Esophagus muscularis mucosa (tissue), 4 donors: ENCODE measurements at places on chromosomes 1 and 21. TPM values are rescaled to one million over a fixed set of nuclear protein-coding genes. Genes with fewer than 3 reads are reported as not detected.

Gene YBEY
- total RNA-seq, result 8.1 TPM

Gene RYR2
- 47.3 TPM for total RNA-seq

Gene FBXO2
- total RNA-seq, result 3.1 TPM

Gene KDF1
- total RNA-seq, result not detected

Gene TAL1
- 4.8 TPM for total RNA-seq

Gene GPX7
- total RNA-seq, result 9.3 TPM

Gene KCNA2
- total RNA-seq, result 4.3 TPM

Gene KIAA0040
- 42.5 TPM for total RNA-seq

Gene GPR3
- 0.13 TPM for total RNA-seq

GRCh38 chr1:231866392-231867331 is 240.1 kb downstream of the DISC1 start:
- H3K4me1 ChIP-seq, result peaks cover 27% of the 10 kb centered on the region
- no peak overlapping the region for H3K4me3 ChIP-seq
- no peak overlapping the region for H3K27ac ChIP-seq
- no peak for DNase-seq

DNA sequence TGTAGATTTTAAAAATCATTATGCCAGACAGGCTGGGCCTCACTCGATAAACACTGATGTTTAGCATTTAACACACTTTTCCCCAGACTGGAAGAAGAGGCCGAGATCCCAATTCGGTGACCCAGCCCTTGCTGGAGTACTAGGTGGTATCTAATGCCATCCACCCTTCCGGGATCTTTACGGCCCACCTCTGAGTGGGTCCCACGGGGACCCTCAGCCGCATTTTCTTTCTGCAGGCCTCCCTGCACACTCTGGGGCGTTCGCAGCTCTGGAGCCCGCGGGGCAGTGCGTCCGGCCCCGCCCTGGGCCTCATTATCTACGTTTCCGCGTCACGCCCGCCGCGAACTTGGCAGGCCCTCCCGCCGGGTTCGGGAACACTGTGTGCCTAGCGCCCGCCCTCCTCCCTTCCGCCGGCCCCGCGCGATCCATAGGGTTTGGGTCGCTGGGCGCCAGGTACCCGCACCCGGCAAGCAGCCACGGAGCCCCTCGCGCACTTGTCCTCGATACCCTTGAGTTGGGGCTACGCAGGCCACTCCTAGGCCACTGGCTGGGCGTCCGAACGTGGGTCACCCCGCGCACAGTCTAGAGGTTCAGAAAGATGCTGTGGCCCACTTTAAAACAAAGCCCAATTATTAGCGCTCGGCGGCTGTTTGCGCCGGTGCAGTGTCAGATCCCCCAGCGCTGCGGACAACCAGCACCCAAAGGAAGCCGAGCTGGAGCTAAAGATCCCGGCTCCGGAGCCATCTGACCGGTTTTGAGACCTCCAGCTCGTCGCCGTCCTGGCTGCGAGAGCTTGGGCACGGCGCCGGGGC is 950 bp upstream of the EVA1C start:
- peaks cover 56% of the 10 kb centered on the region for H3K4me1 ChIP-seq
- peak overlapping the region; percentile 98 for H3K27ac ChIP-seq
- H3K4me3 ChIP-seq, result peak overlapping the region; percentile 77
- H3K36me3 ChIP-seq, result no peaks in the 10 kb centered on the region
- no peaks in the 10 kb centered on the region for H3K27me3 ChIP-seq
- DNase-seq, result peak; percentile 96

GRCh38 chr1:243293941-243294722 is 38.3 kb downstream of the SDCCAG8 start:
- H3K36me3 ChIP-seq, result peaks cover 54% of the 10 kb centered on the region
- no peaks in the 10 kb centered on the region for H3K4me1 ChIP-seq
- no peak for DNase-seq
- no peak overlapping the region for H3K27ac ChIP-seq
- no peak overlapping the region for H3K4me3 ChIP-seq

- no peak for DNase-seq
- no peak overlapping the region for H3K4me3 ChIP-seq
- H3K36me3 ChIP-seq, result no peaks in the 10 kb centered on the region
- H3K27ac ChIP-seq, result no peak overlapping the region
- no peaks in the 10 kb centered on the region for H3K27me3 ChIP-seq
Measured at GRCh38 chr1:110309767-110310166, 29.4 kb upstream of the RBM15 start.

GRCh38 chr1:179745743-179746142 is 2.7 kb downstream of the FAM163A start:
- peaks cover 23% of the 10 kb centered on the region for H3K4me1 ChIP-seq
- no peak overlapping the region for H3K27ac ChIP-seq

DNA sequence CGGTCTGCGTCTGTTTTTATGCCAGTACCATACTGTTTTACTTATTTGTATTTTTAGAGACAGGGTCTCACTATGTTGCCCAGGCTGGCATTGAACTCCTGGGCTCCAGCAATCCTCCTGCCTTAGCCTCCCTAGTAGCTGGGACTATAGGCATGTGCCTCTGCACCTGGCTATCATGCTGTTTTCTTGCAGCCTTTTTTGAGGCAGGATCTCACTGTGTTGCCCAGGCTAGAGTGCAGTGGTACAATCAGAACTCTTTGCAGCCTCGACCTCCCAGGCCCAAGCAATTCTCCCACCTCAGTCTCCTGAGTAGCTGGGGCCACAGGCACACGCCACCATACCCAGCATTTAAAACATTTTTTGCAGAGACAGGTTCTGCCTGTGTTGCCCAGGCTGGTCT is 5.3 kb upstream of the LRRC39 start:
- DNase-seq, result no peak
- H3K4me3 ChIP-seq, result no peak overlapping the region
- no peaks in the 10 kb centered on the region for H3K27me3 ChIP-seq
- no peaks in the 10 kb centered on the region for H3K4me1 ChIP-seq
- H3K27ac ChIP-seq, result no peak overlapping the region

DNA sequence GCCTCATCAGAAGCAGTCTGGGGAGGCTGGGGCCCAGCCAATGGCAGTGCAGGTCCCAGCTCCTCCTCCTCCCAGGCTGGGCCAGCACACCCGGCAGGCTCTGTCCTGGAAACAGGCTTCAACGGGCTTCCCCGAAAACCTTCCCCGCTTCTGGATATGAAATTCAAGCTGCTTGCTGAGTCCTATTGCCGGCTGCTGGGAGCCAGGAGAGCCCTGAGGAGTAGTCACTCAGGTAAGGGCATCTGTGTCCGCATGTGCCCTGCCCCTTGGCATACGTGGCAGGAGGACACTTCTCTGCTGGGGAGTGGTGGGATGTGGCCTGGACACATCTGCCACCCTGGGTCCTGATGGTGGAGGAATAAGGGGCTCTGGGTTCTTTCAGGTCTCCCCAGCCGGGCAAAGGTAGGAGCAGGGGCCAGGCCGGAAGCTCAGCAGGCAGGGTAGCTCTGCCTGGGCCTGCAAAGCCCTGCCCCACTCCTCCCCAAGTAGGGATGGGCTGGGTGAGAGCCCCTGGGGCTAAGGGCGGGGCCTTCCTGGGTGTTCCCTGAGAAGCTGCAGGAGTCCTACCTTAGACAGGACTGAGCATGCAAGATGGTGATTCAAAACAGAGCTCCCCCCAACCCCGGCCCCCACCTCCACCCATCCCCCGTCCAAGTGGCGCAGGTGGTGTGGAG is at the start of gene GJB5:
TSS of gene GJB5 (plus strand) at position 84 of the 674 bp plus-strand sequence. CDS start 2,284 bp downstream, outside the sequence.
- no peaks in the 10 kb centered on the region for H3K4me1 ChIP-seq
- no peaks in the 10 kb centered on the region for H3K27me3 ChIP-seq
- H3K27ac ChIP-seq, result no peak within 1 kb of the TSS
- no peak for DNase-seq
- H3K4me3 ChIP-seq, result no peak within 1 kb of the TSS

DNA sequence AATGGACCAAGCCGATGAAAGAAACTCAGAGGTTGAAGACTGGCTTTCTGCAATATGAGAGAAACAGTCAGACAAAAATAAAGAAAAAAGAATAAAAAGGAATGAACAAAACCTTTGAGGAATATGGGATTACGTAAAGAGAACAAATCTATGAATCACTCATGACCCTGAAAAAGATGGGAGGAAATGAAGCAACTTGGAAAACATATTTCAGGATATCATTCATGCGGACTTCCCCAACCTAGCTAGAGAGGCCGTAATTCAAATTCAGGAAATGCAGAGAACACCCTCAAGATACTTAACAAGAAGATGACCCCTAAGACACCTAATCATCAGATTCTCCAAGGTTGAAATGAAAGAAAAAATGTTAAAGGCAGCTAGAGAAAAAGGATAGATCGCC is 705.3 kb upstream of the CHRM3 start:
- H3K27ac ChIP-seq, result no peak overlapping the region
- no peaks in the 10 kb centered on the region for H3K4me1 ChIP-seq
- no peaks in the 10 kb centered on the region for H3K36me3 ChIP-seq
- no peaks in the 10 kb centered on the region for H3K27me3 ChIP-seq
- no peak for DNase-seq

- peaks cover 4% of the 10 kb centered on the region for H3K4me1 ChIP-seq
- peaks cover 24% of the 10 kb centered on the region for H3K36me3 ChIP-seq
- no peak overlapping the region for H3K27ac ChIP-seq
- no peak for DNase-seq
- H3K27me3 ChIP-seq, result no peaks in the 10 kb centered on the region
- no peak overlapping the region for H3K4me3 ChIP-seq
Measured at GRCh38 chr1:52904927-52905698, 16.4 kb downstream of the ECHDC2 start.

GRCh38 chr1:54894271-54894670 is 7.3 kb upstream of the DHCR24 start:
- no peaks in the 10 kb centered on the region for H3K36me3 ChIP-seq
- no peak overlapping the region for H3K27ac ChIP-seq
- no peaks in the 10 kb centered on the region for H3K27me3 ChIP-seq
- DNase-seq, result no peak
- H3K4me1 ChIP-seq, result no peaks in the 10 kb centered on the region

GRCh38 chr1:58231204-58231603 is 315.3 kb downstream of the OMA1 start:
- no peak overlapping the region for H3K27ac ChIP-seq
- H3K4me1 ChIP-seq, result no peaks in the 10 kb centered on the region
- DNase-seq, result no peak
- H3K27me3 ChIP-seq, result no peaks in the 10 kb centered on the region
- no peaks in the 10 kb centered on the region for H3K36me3 ChIP-seq

- DNase-seq, result no peak
- H3K4me3 ChIP-seq, result peak overlapping the region; percentile 2
- H3K27me3 ChIP-seq, result no peaks in the 10 kb centered on the region
- H3K27ac ChIP-seq, result peak overlapping the region; percentile 58
Measured at GRCh38 chr1:230113593-230114236, 46.7 kb downstream of the GALNT2 start.

DNA sequence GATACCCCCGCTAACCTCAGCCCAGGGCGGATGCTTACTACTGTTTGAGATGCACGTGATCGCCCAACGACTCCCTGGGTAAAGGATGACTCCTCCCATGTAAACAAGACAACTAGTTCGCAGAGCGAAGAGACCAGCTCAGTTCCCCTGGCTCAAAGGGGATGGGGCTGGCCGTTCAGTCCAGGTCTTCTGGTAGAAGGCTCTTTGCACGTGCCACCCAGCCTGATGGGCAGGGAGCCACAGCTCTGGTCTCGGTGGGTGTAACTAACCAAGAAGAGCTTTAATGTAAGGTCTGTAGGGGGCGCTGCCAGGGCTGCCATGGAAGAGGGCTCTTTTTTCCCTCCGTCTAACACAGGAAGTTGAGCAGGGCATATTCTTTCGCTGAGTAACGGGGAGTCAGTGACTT is 49.4 kb upstream of the PARP1 start:
- H3K27ac ChIP-seq, result no peak overlapping the region
- H3K27me3 ChIP-seq, result no peaks in the 10 kb centered on the region
- H3K36me3 ChIP-seq, result no peaks in the 10 kb centered on the region

- H3K27me3 ChIP-seq, result no peaks in the 10 kb centered on the region
- no peak overlapping the region for H3K4me3 ChIP-seq
- H3K36me3 ChIP-seq, result peaks cover 20% of the 10 kb centered on the region
Measured at GRCh38 chr1:229452956-229453801, 19.3 kb upstream of the ACTA1 start.

GRCh38 chr1:20555758-20556120 is 3.4 kb downstream of the FAM43B start:
- no peaks in the 10 kb centered on the region for H3K36me3 ChIP-seq
- no peak overlapping the region for H3K4me3 ChIP-seq
- peaks cover 24% of the 10 kb centered on the region for H3K27me3 ChIP-seq
- no peak for DNase-seq
- H3K27ac ChIP-seq, result no peak overlapping the region
- peaks cover 21% of the 10 kb centered on the region for H3K4me1 ChIP-seq

DNA sequence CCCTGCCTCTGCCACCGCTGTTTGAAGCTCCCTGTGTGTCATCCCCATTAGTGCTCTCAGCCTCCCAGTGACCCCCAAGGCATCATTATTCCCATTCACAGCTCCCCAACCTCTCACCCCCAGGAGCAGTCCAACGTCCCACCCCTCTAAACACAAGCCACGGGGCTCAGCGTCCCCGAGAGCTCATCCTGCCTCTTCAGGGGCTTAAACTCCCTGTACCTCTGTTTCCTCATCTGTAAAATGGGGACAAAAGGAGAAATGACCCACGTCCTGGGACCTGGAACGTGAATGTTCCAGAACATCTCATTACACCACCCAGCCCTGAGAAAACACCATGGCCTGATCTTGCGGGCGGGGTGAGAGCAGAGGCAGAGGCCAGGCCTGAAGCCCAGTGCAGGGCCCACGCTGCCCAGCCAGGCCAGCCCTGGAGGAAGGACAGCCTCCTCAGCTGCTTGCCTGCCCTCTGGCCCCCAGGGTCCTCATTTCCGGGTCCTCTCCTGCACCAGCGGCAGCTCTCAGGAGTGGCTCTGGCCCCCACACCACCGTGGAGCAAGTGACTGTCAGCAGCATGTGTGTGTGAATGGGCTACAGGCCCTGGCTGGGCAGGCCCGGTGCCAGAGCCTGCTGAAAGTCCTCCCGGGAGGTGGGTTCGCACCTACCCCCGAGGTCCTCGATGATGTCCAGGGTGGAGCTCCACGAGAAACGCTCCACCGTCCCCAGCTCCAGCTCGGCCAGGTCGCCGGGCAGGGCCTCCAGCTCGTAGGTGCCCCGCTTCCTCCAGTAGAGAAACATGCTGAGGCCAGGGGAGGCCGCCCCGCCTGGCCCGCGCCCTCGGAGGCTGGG is 14.1 kb upstream of the PLEKHG5 start:
- no peak for DNase-seq
- no peak overlapping the region for H3K4me3 ChIP-seq
- no peaks in the 10 kb centered on the region for H3K36me3 ChIP-seq
- peaks cover 18% of the 10 kb centered on the region for H3K4me1 ChIP-seq

- DNase-seq, result no peak
- no peaks in the 10 kb centered on the region for H3K4me1 ChIP-seq
- H3K27ac ChIP-seq, result no peak overlapping the region
- H3K36me3 ChIP-seq, result no peaks in the 10 kb centered on the region
- no peaks in the 10 kb centered on the region for H3K27me3 ChIP-seq
Measured at GRCh38 chr1:223508796-223509195, 115.6 kb downstream of the CCDC185 start.

DNA sequence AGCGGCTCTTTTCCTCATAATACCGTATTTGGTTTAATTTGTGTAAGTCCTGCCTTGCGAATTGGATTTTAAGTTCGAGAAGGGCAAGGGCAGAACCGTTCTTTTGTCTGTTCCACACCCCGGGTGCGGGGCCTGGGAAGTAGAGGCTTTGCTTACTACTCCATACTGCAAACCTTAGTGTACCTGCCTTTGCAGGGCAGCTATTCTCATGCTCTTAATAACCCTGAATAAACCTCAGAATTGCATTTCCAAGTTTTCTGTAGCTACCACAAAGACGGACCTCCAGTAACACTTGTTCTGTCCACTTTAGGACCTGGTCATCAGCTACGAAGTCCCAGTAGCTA is 657 bp upstream of the HNRNPU start:
- peak overlapping the region; percentile 100 for H3K4me3 ChIP-seq
- H3K27me3 ChIP-seq, result no peaks in the 10 kb centered on the region
- peaks cover 37% of the 10 kb centered on the region for H3K4me1 ChIP-seq
